Activated CD8-positive, alpha-beta memory T cell treated with anti-CD3 and anti-CD28 coated beads for 4 hours (primary cell): ENCODE measurements at places on chromosomes 2 and 18.

DNA sequence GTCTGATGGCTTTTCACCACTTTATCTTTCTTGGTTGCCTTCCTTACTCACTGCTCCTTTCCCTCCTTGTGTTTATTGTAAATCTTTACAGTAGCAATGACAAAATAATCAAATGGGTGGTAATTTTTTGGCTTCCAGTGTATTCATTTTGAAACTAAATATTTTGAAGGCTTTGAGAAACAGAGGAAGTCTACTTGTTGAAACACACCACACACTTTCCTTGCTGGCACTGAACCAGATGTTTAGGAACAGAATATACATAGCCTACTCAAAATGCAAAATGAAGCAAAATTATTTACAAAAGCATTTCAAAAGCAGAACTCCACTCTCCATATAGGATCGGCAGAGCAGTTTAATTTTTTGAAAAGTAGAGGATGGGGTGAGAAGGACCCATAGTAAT is 189.8 kb downstream of the LTBP1 start:
- DNase-seq = no peak

DNA sequence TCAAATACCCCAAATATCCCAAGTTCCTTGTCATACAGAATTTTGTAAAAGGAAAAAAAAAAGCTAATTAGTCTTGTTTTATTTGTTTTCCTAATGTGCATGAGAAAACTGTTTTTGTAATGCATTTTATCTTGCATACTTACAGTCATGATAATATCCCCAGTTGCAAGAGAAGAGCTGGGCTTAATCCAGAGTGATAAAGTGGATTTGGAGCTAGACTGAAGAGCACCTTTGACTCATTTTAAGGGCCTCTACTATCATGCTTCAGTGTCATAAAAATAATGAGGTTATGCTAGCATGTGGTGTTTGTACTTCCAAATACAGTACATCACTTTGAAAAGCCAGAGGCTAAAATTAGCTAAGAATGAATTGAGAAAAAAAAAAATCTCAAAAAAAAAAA is 26.4 kb downstream of the ARHGAP15 start:
- no peak for DNase-seq

DNA sequence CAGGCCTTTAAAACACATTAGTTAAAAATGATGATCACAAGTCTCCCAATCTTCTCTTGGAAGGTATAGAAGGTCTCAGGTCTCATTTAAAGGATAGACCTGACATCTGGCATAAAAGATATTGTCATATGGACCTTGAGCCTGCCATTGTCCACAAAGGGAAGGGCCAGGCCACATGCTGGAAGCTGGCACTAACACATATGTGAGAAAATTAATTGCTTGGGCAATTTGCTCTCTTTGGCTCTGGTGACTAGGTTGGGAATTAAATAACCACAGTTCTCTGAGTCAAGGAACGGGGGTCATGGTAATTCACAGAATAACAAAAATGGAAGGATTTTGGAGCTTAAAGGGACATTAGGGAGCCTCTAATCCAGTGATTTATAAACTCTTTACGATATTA is 727.3 kb downstream of the BCL11A start:
- no peak for DNase-seq

- DNase-seq = no peak
Measured at GRCh38 chr2:136291871-136292270, 173.9 kb upstream of the CXCR4 start.

DNA sequence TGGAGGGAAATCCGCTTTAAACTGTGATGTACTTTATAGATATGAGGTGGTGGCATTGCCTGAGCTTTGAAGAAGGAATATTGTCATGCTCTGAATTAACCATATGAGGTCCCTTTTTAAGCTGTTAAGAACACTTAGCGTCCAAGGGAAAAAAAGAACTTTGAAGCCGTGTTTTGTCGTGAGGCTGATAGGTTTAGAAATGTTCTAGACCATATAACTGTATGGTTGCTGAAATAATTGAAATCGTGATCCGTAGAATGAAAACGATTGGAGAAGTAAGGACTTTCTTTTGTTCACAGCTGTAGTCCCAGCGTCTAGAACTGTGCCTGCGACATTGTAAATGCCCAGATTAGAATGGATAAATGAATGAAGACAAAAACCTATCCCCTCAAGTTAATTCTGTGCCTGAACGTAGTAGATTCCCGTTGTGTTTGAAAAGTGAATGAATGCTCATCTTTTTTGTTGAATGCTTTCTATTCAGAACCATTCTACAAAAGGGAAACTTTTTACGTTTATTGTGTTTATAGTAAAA is 1.5 kb downstream of the SMCHD1 start:
- no peak for DNase-seq

GRCh38 chr2:206049392-206049791 is 36.6 kb downstream of the INO80D start:
- DNase-seq = no peak

- no peak for DNase-seq
Measured at GRCh38 chr2:55148269-55148668, 83.8 kb downstream of the CLHC1 start.

GRCh38 chr18:26710470-26711096 is 154.9 kb downstream of the AQP4 start:
- no peak for DNase-seq
